ENCODE measurements at places on chromosomes 16 and 17. TPM values are rescaled to one million over a fixed set of nuclear protein-coding genes. Genes with fewer than 3 reads are reported as not detected.

Gene TP53TG3F
- not detected for total RNA-seq

Gene ACOX1
- 48.8 TPM for total RNA-seq

GRCh38 chr17:73539166-73539565 is 105.1 kb downstream of the SDK2 start:
- H3K4me3 ChIP-seq = no peak overlapping the region
- H3K27me3 ChIP-seq = no peaks in the 10 kb centered on the region
- H3K4me1 ChIP-seq = no peaks in the 10 kb centered on the region
- no peak overlapping the region for H3K27ac ChIP-seq
- no peaks in the 10 kb centered on the region for H3K36me3 ChIP-seq
- DNase-seq = no peak

GRCh38 chr16:49972280-49972679 is 52.7 kb upstream of the CNEP1R1 start:
- H3K36me3 ChIP-seq = no peaks in the 10 kb centered on the region
- no peaks in the 10 kb centered on the region for H3K4me1 ChIP-seq
- H3K4me3 ChIP-seq = no peak overlapping the region
- no peak overlapping the region for H3K27ac ChIP-seq
- peaks cover 1% of the 10 kb centered on the region for H3K27me3 ChIP-seq

- no peaks in the 10 kb centered on the region for H3K27me3 ChIP-seq
- H3K27ac ChIP-seq = no peak overlapping the region
- H3K36me3 ChIP-seq = no peaks in the 10 kb centered on the region
- no peaks in the 10 kb centered on the region for H3K4me1 ChIP-seq
Measured at GRCh38 chr17:72978593-72979218, 113.8 kb downstream of the SLC39A11 start.

- no peaks in the 10 kb centered on the region for H3K36me3 ChIP-seq
Measured at GRCh38 chr16:58028541-58029070, 3.1 kb downstream of the MMP15 start.

Gene PMP22
- 113 TPM for total RNA-seq

DNA sequence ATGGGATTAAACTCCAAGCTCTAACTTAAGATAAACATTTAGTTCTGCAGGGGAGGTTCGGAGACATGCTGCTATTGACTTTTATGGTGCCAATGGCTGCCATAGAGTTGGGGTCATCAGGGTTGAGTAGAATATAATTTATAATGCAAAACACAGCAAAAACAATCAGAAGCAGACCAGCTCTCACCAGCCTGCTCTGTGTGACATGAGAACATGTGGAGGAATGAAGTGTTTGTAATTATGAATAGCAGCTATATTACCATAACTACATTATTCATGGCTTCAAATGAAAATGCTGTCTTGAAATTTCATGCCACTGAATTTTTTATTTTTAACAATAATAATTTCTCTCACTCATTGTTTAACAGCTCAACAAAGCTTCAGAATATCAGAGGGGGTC is 645.6 kb upstream of the CDH8 start:
- no peak overlapping the region for H3K27ac ChIP-seq
- DNase-seq = no peak

Gene TPSG1
- 0.81 TPM for total RNA-seq

- no peaks in the 10 kb centered on the region for H3K4me1 ChIP-seq
- H3K4me3 ChIP-seq = no peak overlapping the region
- no peaks in the 10 kb centered on the region for H3K36me3 ChIP-seq
- no peak overlapping the region for H3K27ac ChIP-seq
Measured at GRCh38 chr17:57247913-57248312, 8.4 kb upstream of the MSI2 start.

GRCh38 chr17:29240968-29241963 is 5.4 kb upstream of the CRYBA1 start:
- H3K4me3 ChIP-seq = no peak overlapping the region
- H3K4me1 ChIP-seq = peaks cover 6% of the 10 kb centered on the region
- peak; percentile 86 for DNase-seq
- peak overlapping the region; percentile 89 for H3K27ac ChIP-seq
- no peaks in the 10 kb centered on the region for H3K36me3 ChIP-seq

Gene ABCC12
- total RNA-seq = not detected

Gene KRT12
- not detected for total RNA-seq

GRCh38 chr17:56658648-56659047 is 65.1 kb downstream of the NOG start:
- H3K27me3 ChIP-seq = no peaks in the 10 kb centered on the region
- no peak for DNase-seq
- no peaks in the 10 kb centered on the region for H3K36me3 ChIP-seq
- H3K27ac ChIP-seq = no peak overlapping the region
- H3K4me1 ChIP-seq = no peaks in the 10 kb centered on the region
- no peak overlapping the region for H3K4me3 ChIP-seq

GRCh38 chr17:65583921-65584603 is 22.6 kb upstream of the AXIN2 start:
- no peaks in the 10 kb centered on the region for H3K27me3 ChIP-seq
- no peak for DNase-seq
- peak overlapping the region; percentile 30 for H3K27ac ChIP-seq
- H3K4me1 ChIP-seq = no peaks in the 10 kb centered on the region
- no peak overlapping the region for H3K4me3 ChIP-seq

GRCh38 chr16:77408607-77409006 is 26.2 kb downstream of the ADAMTS18 start:
- H3K27me3 ChIP-seq = no peaks in the 10 kb centered on the region
- H3K4me3 ChIP-seq = no peak overlapping the region
- no peak for DNase-seq
- no peaks in the 10 kb centered on the region for H3K4me1 ChIP-seq
- no peak overlapping the region for H3K27ac ChIP-seq
- H3K36me3 ChIP-seq = no peaks in the 10 kb centered on the region

Gene SLC16A13
- 1.3 TPM for total RNA-seq

Gene CD300E
- total RNA-seq = 4.3 TPM

Gene TAT
- not detected for total RNA-seq

- H3K36me3 ChIP-seq = no peaks in the 10 kb centered on the region
- H3K27ac ChIP-seq = no peak overlapping the region
- no peaks in the 10 kb centered on the region for H3K4me1 ChIP-seq
- no peak overlapping the region for H3K4me3 ChIP-seq
- no peak for DNase-seq
Measured at GRCh38 chr16:66388350-66389139, 22.1 kb downstream of the CDH5 start.

- no peaks in the 10 kb centered on the region for H3K36me3 ChIP-seq
- no peak overlapping the region for H3K4me3 ChIP-seq
- H3K4me1 ChIP-seq = no peaks in the 10 kb centered on the region
Measured at GRCh38 chr17:83191388-83192160, 112.2 kb downstream of the METRNL start.

Gene CCL14
- total RNA-seq = 224 TPM

DNA sequence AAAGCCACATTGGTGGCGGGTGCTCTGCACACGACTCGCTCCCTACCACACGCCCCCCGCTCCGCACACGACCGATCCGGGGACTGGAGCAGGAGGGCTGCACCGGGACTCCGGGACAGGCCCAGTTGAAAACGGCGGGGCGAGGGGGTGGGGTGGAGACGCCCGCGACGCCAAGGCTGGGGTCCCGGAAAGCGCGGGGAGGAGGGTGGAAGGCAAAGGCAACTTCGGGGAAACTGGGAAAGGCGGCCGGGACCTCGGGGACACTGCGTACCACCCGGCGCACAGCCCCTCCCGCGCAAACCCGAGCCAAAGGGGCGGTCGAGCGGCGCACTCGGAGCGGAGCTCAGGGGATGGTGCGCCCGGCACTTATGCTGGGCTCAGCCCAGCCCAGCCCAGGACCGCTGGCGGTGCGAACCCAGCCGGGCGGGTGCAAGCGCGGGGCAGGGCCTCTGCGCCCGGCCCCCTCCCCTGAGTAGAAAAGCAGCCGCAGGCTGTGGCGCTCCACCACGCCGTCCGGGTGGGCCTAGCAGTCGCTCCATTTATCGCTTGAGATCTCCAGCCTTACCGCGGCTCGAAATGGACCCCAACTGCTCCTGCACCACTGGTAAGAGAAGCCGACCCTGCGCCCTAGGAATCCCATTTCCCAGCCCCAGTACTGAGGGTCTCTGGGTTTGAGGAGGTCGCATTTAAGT is at the start of gene MT1M:
Gene MT1M (plus strand): TSS at position 504 of the 692 bp plus-strand sequence. CDS start 73 bp downstream, at position 577.
- H3K27ac ChIP-seq = no peak within 1 kb of the TSS
- no peaks in the 10 kb centered on the region for H3K27me3 ChIP-seq
- H3K4me3 ChIP-seq = peak within 1 kb of the TSS; percentile 49
- no peaks in the 10 kb centered on the region for H3K4me1 ChIP-seq
- H3K36me3 ChIP-seq = no peaks in the 10 kb centered on the region
- peak; percentile 92 for DNase-seq

- H3K27me3 ChIP-seq = no peaks in the 10 kb centered on the region
- H3K27ac ChIP-seq = no peak overlapping the region
- H3K4me3 ChIP-seq = no peak overlapping the region
- DNase-seq = no peak
- peaks cover 8% of the 10 kb centered on the region for H3K4me1 ChIP-seq
- no peaks in the 10 kb centered on the region for H3K36me3 ChIP-seq
Measured at GRCh38 chr16:3797904-3798811, 80.8 kb upstream of the TRAP1 start.

DNA sequence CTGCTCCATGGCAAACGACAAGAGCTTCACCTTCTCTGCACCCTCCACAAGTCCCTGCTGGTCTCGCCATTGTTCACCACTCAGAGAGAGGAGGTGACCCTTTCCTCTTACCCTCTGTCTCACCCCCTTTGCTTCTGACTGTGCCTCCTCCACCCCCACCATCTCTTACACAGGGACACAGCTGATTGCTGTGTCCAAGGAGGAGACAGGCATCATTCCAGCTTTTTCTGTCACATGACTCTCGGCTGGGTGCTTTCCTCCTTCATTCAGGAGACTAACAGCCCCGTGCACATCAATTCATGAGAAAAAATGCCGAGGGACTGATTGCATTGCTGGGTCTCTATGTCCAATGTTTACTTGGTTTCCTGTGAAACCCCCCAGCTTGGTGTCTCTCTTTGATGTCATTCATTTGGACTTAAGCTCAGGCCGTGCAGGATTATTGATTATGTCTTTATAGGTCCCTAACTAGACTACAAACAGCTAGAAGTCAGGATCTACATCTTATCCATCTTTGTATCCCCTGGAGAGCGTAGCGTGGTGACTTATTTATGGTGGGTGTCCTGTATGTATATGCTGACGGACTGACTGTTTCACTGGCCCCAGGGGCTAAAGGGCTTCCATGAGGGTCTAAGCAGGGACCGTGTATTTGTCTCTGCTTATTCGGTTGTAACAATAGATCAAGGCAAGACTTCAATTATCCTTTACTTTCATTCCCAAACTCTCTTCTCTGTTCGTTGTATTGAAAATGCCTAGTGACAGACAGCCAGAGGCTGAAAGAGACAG is 82.2 kb upstream of the CDH13 start:
- no peak overlapping the region for H3K27ac ChIP-seq
- no peak overlapping the region for H3K4me3 ChIP-seq
- H3K36me3 ChIP-seq = no peaks in the 10 kb centered on the region
- DNase-seq = no peak
- no peaks in the 10 kb centered on the region for H3K27me3 ChIP-seq
- no peaks in the 10 kb centered on the region for H3K4me1 ChIP-seq

Gene GAST
- total RNA-seq = not detected

Gene PHLPP2
- 13.1 TPM for total RNA-seq

GRCh38 chr17:44627513-44628242 is 28.6 kb upstream of the MEIOC start:
- H3K4me1 ChIP-seq = no peaks in the 10 kb centered on the region
- H3K27ac ChIP-seq = no peak overlapping the region
- no peaks in the 10 kb centered on the region for H3K36me3 ChIP-seq
- no peak for DNase-seq
- H3K4me3 ChIP-seq = no peak overlapping the region
- H3K27me3 ChIP-seq = no peaks in the 10 kb centered on the region

GRCh38 chr17:78124081-78124835 is 4.3 kb downstream of the TMC6 start:
- H3K4me1 ChIP-seq = no peaks in the 10 kb centered on the region
- H3K27ac ChIP-seq = no peak overlapping the region
- H3K36me3 ChIP-seq = no peaks in the 10 kb centered on the region
- no peaks in the 10 kb centered on the region for H3K27me3 ChIP-seq
- no peak overlapping the region for H3K4me3 ChIP-seq

Gene RNU2-1
- total RNA-seq = 2,414 TPM

GRCh38 chr17:77631307-77631706 is 327.2 kb upstream of the TNRC6C start:
- no peak overlapping the region for H3K4me3 ChIP-seq
- H3K4me1 ChIP-seq = no peaks in the 10 kb centered on the region
- no peaks in the 10 kb centered on the region for H3K27me3 ChIP-seq
- no peaks in the 10 kb centered on the region for H3K36me3 ChIP-seq
- H3K27ac ChIP-seq = no peak overlapping the region

- no peak overlapping the region for H3K4me3 ChIP-seq
- H3K36me3 ChIP-seq = no peaks in the 10 kb centered on the region
- no peaks in the 10 kb centered on the region for H3K4me1 ChIP-seq
- no peak for DNase-seq
- no peak overlapping the region for H3K27ac ChIP-seq
- no peaks in the 10 kb centered on the region for H3K27me3 ChIP-seq
Measured at GRCh38 chr17:75530837-75531720, 5.6 kb downstream of the LLGL2 start.

- H3K4me3 ChIP-seq = no peak overlapping the region
- H3K4me1 ChIP-seq = peaks cover 6% of the 10 kb centered on the region
- H3K27me3 ChIP-seq = no peaks in the 10 kb centered on the region
- DNase-seq = no peak
Measured at GRCh38 chr16:57377080-57377841, 5.0 kb downstream of the CX3CL1 start.

Gene CNTROB
- total RNA-seq = 29.2 TPM

DNA sequence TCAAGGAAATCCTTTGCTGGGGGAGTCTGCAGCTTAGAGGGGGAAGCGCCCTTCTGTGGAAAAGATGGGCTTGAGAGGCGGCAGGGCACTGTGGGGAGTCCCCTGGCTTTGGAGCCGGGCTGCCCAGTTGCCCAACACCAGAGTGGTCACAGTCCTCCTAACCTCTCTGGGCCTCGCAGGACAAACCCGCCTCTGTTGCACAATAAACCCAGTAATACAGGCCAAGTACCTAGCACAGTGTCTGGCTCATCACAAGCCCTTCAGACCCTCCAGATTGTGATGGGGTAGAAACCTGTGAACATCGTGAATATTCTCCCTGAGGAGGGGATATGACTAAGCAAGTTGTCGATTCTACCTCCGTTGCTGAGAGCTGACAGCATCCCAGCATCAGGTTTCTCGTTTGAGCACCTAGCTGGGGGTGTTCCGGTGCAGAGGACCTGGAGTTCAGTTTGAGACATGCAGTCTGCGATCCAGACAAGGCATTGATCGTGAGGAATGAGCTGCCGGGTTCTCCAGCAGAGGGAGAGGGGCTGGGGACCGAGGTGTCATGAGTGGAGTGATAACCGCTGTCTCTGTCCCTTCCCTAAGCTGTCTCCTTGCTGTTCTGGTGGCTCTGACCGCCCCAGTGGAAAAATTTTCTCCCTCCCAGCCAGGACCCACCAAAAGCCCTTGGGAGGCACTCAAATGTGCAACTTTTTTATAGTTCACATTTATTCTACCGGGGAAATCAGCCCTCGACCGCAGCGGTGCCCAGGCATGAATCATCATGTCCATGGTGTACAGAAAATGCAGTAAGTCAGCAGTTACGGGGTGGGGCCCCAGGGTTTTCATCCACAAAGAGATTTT is 161.9 kb downstream of the WSCD1 start:
- no peaks in the 10 kb centered on the region for H3K27me3 ChIP-seq
- DNase-seq = no peak
- no peak overlapping the region for H3K4me3 ChIP-seq
- no peaks in the 10 kb centered on the region for H3K36me3 ChIP-seq

Measured in aorta (tissue), 5 donors.